ENCODE measurements at places on chromosomes 4 and X. TPM values are rescaled to one million over a fixed set of nuclear protein-coding genes. Genes with fewer than 3 reads are reported as not detected.

DNA sequence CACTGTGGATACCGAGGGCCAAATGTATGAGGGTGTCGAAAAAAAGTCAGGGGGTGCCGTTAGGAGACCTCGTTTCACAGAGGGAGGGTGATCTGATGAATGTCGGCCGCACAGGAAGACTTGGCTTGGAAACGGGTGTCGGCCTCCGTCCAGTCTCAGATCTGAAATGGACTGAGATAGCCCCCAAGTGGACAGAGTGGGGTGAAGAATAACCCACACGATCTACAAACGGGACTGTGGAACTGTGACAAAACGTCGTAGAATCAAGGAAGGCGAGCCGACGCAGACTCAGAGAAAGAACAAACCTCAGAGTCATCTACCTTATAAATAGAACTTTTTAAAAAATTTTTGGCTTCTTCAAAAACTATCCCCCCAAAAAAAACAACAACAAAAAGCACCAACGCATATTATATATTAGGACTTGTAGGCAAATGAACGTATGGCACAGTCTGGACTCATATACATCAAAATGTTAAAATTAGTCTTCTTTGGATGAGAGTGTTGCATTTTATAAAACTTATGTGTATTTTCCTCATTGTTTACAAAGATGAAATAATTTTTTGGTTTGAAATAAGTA lies 63.8 kb upstream of the IRF2 start:
- H3K36me3 ChIP-seq = no peaks in the 10 kb centered on the region
- peaks cover 66% of the 10 kb centered on the region for H3K4me1 ChIP-seq
- peak overlapping the region; percentile 93 for H3K27ac ChIP-seq
- peak; percentile 63 for DNase-seq

MAGEA10 gene
- not detected for total RNA-seq

GRCh38 chr4:98352396-98352795 lies 91.2 kb downstream of the RAP1GDS1 start:
- H3K4me3 ChIP-seq = no peak overlapping the region
- H3K27ac ChIP-seq = no peak overlapping the region
- DNase-seq = no peak
- no peaks in the 10 kb centered on the region for H3K4me1 ChIP-seq

DNA sequence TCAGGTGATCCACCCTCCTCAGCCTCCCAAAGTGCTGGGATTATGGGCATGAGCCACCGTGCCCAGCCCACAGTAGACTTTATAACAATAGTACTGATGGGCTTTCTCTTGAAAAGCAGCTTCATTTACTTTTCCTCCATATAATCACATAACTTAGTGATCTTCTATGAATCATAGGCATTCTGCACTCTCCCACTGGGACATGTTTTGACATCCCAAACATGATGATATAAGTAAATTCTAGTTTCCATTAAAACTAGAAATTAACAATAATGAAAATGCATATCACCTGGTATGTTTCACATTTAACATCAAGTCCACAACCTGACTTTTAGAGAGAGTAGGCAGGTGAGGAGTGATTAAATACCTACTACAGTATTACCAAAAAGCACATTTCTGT lies 96.5 kb downstream of the CAMK2D start:
- H3K4me3 ChIP-seq = no peak overlapping the region
- no peaks in the 10 kb centered on the region for H3K4me1 ChIP-seq
- no peak overlapping the region for H3K27ac ChIP-seq
- H3K27me3 ChIP-seq = no peaks in the 10 kb centered on the region
- peaks cover 5% of the 10 kb centered on the region for H3K36me3 ChIP-seq

DNA sequence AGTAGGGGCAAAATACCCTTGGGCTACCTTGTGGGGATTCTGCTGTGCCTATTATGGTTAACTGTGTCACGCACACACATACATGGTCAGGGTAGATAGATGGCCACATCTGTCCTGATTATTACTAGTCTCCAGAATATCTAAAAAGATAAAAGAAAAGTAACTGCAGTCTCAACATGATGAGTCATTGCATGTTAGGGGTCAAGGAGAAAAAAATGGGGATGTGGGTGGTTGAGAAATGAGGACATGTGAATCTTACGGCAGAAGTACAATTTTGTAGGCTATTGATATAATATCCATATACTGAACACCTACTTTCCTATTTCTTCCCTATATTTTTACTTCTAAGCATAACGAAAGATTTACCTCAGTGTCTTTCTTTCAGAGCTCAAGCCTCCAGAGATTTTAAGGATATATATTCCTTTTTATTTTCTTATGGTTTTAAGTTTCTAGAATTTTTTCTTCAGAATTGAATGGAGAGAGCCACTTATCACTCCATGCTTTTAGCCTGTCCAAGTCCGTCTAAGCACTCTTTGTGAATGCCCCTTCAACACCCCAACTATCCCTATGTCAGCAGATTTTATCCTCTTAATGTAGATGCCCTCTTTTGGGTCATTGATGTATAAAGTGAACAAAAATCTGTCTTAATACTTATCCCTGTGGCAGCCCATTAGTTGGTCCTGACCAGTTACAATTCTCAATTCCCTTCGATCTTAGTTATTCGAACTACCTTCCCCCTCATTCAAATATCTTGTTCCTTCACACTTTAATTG lies 642.2 kb downstream of the IQCM start:
- no peak for DNase-seq
- H3K4me3 ChIP-seq = no peak overlapping the region
- peaks cover 1% of the 10 kb centered on the region for H3K36me3 ChIP-seq

DNA sequence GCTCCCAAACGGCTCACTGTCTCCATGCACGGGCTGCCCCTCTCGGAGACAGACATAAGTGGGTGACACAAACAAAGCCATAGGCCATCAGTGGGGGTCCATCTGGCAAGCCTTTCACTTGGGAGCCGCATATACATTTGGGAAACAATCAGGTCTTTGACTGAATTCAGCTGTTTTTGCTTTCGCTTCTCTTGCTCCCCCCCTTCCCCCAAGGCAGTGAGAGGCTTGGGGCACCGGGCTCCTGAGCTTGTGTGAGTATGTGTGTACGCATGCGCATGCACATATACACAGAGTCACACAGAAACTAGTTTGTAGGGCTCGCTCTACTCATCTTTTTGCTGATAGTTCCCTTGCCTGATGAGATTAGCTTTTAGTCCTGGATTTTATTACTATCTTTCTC lies 284.4 kb downstream of the AFF2 start:
- peaks cover 6% of the 10 kb centered on the region for H3K27me3 ChIP-seq
- H3K27ac ChIP-seq = no peak overlapping the region
- DNase-seq = no peak
- H3K36me3 ChIP-seq = no peaks in the 10 kb centered on the region

WDR19 gene
- 14.2 TPM for total RNA-seq

All from activated T-cell treated with anti-CD3 and anti-CD28 coated beads, Interleukin-2, amount 50 U/mL, for 72 hours (primary cell).